T-helper 2 cell treated with Interferon-gamma antibody and Interleukin-4, amounts not matched to agents 5 μg/mL and 100 μg/mL, for 36 hours (primary cell): ENCODE measurements at places on chromosomes 12 and 14.

GRCh38 chr12:93243689-93244513, 133.8 kb upstream of the NUDT4 start:
- no peak for DNase-seq

- DNase-seq = no peak
Measured at GRCh38 chr12:72574138-72574537, 302.0 kb downstream of the TRHDE start.

DNA sequence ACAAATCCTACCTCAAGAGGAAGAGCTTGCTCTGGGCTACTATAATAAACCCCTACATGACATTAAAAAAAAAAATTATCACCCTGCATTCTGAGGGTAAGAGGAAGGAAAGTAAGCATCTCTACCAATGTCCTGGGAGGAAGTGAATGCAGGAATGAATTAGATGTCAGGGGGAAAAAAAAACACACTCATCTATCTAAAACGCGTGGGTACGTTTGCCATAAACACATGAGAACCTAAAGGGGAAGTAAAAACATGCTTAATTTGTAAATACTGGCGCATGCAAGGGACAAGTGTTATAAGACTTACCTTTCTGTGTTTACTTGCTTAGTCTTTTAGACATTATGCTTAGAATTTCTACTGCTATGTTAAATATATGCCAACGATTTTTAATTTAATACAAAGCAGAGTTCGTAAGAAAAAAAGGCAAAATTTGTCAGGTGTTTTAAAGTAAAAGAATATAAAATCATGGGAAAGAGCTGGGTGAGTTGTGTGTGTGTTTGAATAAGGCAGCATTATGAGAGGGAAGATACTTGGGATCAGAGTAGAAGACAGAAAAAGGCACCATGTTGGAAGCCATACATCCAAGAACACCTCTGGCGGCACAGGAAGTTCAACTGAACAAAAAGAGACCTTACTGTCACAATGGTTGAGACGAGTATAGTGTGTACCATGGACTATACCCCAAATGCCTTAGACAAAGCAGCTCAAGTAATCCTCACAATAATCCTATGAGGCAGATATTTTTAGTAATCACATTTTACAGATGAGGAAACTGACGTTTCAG, 1.5 kb downstream of the TMED8 start:
- DNase-seq = no peak

- no peak for DNase-seq
Measured at GRCh38 chr12:46779879-46780278, 45.9 kb downstream of the SLC38A4 start.

GRCh38 chr14:33938131-33938949, 12.5 kb downstream of the EGLN3 start:
- no peak for DNase-seq

DNA sequence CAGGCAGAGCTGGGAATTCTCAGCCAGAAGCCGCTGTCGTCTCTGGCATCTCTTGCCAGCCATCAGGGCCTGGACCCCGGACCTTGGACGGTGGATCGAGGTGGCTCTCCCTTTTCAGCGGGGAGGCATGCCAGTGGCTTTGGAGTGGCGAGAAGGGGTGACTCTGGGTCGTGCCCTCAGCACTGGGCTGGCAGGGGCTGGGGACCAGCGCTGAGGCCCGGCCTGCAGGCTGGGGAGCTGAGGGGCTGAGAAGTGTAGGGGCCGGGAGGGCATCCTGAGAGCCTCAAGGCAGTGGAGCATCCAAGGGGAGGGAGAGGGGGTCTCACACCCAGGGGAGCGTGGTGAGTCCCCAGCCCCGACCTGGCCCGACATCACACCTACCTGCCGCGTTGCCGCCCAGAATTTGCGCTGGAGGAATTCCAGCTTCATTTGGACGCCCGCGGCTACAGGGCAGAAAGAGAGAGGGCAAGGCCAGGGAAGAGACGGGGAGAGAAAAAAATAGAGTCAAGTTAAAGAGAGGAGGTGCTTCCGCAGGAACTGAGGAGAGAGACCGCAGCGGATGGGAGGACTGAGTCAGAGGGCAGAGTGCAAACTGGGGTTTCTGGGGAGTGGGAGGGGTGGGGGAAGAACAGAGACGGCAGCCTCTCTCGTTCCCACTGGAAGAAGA, 9.0 kb upstream of the LRTM2 start:
- DNase-seq = peak; percentile 20

DNA sequence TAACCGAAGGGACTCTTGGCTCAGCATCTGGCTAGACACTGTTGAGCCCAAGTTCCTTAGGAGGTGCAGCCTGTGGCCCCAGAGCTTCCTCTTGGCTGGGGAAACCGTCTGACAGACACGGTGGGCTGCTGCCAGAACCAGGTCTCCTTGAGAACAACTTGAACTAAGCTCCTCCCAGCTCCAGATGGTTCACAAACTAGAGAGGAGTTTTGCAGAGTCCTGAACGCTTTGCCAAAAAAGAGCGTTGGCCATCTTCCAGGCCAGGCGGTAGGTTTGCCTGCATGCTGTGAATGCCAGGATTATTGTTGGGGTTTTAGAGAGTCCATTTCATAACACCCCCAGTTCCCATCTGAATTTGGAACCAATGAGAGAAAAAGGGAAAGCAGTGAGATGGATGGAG, 399.8 kb downstream of the RGS6 start:
- no peak for DNase-seq

GRCh38 chr12:77946541-77947061, 115.9 kb downstream of the NAV3 start:
- no peak for DNase-seq

DNA sequence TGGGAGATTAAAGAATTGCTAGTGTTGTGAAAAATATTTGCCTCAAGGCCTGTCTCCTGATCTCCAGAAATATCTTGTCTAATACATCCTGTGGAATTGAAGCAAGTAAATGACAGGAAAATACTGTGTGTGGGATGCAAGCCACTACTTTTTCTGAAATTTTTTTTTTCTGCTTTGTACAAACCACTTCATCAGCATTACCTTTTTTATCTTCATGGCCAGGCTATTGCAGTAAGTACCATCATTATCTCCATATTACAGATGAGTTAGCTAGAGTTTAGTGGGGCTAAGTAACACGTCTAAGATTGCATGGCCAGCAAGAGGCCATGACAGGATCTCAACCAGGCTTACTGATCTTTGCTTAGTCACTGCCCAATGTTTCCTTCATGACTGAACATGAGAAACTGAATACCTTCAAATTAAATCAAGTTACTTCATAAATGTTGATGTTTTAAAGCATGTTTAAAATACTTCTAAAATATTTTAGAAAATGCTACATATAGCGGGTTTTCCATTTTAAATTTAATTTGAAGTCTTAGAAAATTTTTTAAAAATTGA, 273.7 kb downstream of the SLC6A15 start:
- no peak for DNase-seq

DNA sequence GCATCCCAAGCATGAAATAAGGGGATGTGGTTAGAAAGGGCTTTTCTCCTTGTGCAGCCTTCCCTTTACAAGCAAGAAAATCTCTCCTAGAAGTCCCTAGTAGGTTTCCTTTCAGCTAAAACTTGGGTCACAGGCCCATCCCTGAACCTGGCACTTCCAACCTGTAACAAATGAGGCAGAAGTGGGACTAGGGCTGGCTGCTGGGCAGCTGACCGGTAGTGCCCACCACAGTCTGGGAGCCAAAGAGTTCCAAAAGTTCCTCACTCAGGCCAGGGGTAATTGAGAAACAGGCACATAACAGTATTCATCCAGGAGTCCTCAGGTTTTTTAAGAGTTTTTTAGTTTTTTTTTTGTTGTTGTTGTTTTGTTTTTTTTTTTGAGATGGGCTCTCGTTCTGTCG, 23.8 kb downstream of the MANSC1 start:
- DNase-seq = no peak

GRCh38 chr12:11677752-11678151, 28.3 kb downstream of the ETV6 start:
- DNase-seq = no peak

GRCh38 chr14:85602345-85602744, 72.4 kb downstream of the FLRT2 start:
- DNase-seq = no peak

DNA sequence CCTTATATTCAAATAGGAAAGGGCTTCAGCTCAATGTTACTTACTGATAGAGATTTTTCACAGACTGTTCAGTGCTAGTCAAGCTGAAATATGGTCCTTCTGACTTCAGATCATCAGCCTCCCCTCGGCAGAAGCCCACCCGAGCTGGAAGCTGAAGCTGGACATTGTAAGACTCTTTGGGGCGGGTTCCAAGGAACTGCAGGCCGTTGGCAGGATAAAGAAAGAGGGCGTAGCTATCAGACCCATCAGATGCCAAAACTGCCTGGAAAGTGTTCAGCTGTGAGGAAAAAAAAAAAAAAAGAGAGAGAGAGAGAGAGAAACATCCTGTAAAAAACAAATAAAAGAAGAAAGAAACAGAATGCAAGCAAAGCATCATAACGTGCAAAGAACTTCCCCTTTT, 8.8 kb downstream of the NID2 start:
- DNase-seq = no peak

GRCh38 chr12:111412830-111413441, 7.2 kb downstream of the SH2B3 start:
- DNase-seq = no peak

- DNase-seq = no peak
Measured at GRCh38 chr14:56753396-56753795, 56.9 kb downstream of the OTX2 start.

DNA sequence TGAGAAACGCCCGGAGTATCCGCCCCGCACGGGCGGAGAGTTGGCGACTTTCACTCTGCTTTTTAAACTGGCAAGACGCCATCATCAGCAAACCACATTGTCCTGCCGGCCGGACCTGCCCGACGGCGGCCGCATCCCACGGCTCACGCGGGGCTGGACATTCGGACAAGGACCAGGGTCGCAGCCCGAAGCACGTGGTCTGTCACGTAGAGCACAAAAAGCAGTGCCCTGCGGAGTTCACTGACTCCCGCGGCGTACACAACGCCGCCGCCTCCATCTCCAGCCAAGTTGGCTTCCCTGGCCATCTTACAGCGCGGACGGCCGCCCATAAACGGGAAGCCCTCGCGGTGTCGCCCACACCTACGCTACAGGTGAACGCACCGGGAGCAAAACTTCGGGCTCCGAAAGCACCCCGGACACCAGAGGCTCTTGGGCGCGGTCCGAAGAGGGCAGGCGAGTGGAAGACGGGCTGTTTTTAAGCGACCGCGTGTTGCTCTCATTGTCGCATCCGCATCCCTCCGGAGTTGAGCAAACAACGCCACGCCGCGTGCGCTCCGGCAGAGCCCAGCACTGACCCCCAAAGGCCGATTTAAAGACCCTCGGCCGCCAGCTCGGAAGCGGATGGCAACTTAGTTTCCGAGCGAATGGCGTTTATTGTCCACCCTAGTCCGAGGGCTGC, 966 bp downstream of the SINHCAF start:
- peak; percentile 46 for DNase-seq

GRCh38 chr14:50312734-50313054, 570 bp downstream of the DMAC2L start:
- DNase-seq = no peak

DNA sequence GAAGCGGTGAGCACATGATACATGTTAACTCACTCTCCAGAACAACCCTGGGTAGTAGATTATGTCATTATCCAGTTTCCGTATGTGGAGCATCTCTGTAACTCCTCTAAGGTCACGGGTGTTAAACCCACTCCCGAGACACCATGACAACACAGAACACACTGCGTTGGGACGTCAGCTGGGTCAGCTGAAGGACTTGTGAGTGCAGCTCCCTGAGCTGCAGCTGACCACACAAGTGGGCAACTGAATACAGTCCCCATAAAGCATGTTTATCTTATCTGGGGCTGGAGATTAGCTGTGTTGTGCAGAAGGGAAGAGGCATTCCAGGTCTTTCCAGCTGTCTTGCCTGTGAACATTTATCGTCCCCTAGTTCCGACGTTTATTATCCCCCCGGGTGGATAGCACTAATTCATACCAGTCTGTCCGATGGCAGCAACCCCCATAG, 211.5 kb downstream of the CHST11 start:
- no peak for DNase-seq

DNA sequence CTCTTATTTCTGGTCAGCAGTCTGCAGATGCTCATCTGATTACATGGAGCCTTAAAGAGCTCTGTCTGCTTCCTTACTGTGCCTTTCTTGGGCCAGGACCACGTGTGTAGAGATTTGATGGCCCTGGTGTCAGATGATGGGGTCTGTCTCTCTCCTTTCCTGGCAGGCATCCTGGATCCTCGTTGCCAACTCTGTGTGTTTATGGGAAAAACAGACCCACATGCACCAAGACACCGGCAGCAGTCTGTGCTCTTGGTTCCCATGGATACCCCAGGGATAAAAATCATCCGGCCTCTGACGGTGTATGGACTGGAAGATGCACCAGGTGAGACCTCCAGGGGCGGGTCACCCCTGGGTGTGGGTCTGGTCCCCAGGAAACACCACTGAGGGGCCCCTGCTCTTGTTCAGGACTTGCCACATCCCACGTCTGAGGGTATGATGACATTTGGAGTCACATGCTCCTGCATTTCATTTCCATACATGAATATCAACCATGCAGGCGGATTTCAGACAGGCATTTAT, 18.5 kb upstream of the ALDH2 start:
- DNase-seq = no peak

DNA sequence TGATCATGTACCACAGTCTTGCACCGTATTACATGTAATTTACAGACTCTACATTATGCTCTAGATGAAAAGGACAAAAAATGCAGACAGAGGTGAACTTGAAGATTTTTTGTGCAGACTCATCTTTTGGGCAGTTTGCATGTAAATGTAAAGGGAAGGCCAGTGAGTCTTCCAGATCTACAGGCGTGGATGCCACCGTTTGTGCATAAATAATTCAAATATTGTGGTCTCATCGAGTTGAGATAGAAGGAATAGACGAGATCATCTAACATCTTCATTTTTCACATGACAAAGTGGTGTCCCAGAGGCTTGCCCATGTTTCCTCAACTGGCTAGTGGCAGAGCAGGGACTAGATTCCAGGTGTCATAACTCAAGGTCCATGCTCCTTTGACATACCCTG, 125.2 kb downstream of the ALX1 start:
- DNase-seq = no peak

GRCh38 chr14:59919570-59920377, at the start of gene LRRC9:
Gene LRRC9, plus strand, starts transcription at chr14:59920144.
- no peak for DNase-seq

GRCh38 chr12:80988986-80989385, 51.3 kb upstream of the LIN7A start:
- DNase-seq = no peak

DNA sequence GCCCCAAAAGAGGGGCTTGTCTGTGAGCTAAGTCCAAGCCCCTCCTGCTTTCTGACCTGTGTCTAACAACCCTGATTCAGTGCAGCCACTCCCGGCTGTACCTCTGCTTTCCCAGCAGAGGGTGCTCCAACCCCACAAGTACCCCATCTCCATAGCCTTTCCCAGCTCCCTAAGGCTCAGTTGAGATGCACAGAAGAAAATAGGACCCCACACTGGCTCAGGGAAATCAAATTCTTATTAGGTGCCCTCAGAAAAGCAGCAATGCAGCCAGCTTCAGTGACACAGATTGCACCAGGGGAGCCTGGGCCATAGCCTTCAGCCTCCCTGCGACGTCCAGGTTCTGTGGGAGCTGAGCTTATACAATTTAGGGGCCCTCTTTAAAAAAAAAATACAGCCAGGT, 49.9 kb downstream of the LRRC74A start:
- peak; percentile 14 for DNase-seq
